ENCODE measurements at places on chromosomes 12 and 14. TPM values are rescaled to one million over a fixed set of nuclear protein-coding genes. Genes with fewer than 3 reads are reported as not detected.

Gene TPPP2
- total RNA-seq, result 0.62 TPM

Gene DNAH10
- total RNA-seq, result 0.60 TPM

Gene CLEC7A
- total RNA-seq, result 9.0 TPM

Gene PRB2
- not detected for total RNA-seq

Gene IFNG-AS1
- 0.49 TPM for total RNA-seq

Gene ARMH4
- 2.9 TPM for total RNA-seq

Gene LRP1-AS
- total RNA-seq, result not detected

Gene CELA1
- total RNA-seq, result not detected

Gene HVCN1
- total RNA-seq, result 4.2 TPM

Gene C1S
- total RNA-seq, result 293 TPM

Gene DPPA3
- not detected for total RNA-seq

Gene TRHDE
- 12.1 TPM for total RNA-seq

Gene TAS2R31
- 12.2 TPM for total RNA-seq

Gene ATF7IP
- 124 TPM for total RNA-seq

Gene NOC4L
- total RNA-seq, result 25.0 TPM

All from ureter (tissue), 1 donor.